ENCODE measurements at places on chromosomes 16 and 17.

DNA sequence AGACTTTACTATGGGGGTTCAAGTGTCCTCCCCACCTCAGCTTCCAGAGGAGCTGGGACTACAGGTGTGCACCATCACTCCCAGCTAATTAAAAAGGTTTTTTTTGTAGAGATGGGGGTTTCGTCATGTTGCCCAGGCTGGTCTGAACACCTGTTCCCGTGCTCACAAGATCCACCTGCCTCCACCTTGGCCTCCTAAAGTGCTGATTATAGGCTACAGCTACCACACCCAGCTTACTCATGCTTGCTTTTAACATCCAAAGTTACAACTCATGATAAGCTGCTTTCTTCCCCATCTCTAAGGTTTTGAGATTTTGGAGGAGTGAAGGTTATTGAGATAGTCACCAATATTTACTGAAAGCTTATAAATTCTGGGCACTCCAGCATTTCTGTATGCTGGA is 2.6 kb downstream of the NUP88 start:
- DNase-seq: no peak

DNA sequence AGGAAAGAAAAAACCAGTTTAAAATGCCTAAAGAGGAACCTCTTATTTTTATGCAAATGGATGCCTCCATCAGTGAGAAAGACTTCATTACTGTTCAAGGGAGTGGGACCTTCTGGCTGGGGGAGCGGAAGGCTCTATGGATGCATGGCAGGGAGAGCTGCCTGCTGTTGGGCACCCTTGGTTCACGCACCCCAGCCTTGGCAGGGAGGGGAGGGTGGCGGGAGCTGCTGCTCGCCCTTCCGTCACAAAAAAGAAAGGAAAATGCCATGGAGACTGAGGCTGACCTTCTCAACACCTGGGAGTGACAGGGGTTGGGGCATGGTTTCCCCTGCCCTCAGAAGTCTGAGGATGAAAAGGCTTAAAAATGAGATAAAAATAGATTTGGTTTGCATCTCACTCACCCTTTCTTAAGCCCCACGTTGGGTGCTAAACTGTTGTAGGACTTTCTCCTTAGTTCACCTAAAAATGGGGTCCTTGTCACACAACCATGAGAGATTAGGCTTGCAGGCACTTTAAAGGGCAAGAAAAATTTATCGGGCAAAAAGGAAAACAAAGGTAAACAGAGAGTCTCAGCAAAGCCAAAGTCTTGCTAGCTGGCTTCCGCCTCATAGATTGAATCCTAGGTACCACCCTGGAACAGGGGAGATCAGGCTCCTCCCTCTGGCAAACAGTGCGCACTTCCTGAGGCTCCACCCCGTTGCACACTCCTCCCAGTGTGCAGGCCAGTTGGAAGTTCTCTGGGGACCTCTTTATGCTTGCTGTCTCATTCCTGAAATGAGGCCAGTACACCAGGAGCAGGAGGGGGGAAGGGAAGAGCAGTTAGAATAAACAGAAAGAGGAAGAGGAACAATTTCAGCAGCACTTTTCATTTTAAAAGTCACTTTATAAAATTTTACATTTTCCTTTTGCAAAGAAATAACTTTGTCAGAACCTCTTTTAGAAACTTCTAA is 31.6 kb downstream of the PHKB start:
- DNase-seq: no peak

- no peak for DNase-seq
These were observed 86.3 kb downstream of the DYNLRB2 start for GRCh38 chr16:80627108-80627507.

DNA sequence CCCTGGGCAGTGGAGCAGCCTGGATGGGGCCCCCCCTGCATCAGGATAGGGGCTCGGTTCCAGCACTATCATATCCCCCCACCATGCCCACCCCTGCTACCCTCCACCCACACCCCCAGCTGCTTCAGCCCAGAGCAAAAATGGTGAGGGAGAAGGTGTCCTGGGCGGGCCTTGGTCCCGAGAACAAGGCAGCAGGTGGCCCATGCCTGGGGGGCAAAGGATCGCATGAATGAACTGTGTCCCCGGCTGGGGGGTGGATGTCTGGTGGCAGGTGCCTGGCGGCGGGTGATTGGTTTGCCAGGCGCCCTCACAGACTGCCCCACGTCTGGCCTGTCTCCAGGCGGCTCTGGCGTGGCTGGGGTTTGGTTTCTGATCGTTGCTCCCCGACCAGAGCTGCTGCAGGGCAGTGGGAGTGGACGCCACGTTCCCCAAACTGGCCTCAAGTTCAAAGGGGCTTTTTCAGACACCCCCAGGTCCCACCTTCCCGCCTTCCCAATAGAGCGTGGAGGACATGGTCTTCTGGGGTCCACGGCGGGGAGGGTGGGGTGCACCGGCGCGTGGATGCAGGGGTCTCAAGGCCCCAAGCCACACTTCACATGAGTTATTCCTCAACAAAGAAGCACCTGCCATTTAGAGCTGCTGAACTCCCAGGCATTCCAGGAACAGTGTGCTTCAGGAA is 12.6 kb downstream of the UTS2R start:
- no peak for DNase-seq

- no peak for DNase-seq
These were observed 532 bp downstream of the KDM6B start for GRCh38 chr17:7834542-7834956.

GRCh38 chr17:19017401-19017800 is 12.8 kb upstream of the FAM83G start:
- no peak for DNase-seq

DNA sequence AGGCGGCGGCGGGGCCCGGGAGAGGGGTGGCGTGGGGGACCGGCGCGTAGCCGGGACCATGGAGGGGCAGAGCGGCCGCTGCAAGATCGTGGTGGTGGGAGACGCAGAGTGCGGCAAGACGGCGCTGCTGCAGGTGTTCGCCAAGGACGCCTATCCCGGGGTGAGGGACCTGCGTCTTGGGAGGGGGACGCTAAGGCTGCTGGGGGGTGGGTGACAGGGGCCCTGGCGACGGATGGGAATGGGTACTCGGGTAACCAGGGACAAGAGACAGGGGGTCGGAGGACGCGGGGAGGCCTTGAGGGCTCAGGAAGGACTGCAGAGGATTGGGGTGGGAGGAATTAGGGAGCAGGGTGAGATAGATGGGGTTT is 243 bp downstream of the RND2 start:
- DNase-seq: no peak

GRCh38 chr16:79229361-79229760 is 371.2 kb downstream of the MAF start:
- no peak for DNase-seq

- DNase-seq: no peak
These were observed 1.2 kb downstream of the GRN start for GRCh38 chr17:44346064-44346844.

DNA sequence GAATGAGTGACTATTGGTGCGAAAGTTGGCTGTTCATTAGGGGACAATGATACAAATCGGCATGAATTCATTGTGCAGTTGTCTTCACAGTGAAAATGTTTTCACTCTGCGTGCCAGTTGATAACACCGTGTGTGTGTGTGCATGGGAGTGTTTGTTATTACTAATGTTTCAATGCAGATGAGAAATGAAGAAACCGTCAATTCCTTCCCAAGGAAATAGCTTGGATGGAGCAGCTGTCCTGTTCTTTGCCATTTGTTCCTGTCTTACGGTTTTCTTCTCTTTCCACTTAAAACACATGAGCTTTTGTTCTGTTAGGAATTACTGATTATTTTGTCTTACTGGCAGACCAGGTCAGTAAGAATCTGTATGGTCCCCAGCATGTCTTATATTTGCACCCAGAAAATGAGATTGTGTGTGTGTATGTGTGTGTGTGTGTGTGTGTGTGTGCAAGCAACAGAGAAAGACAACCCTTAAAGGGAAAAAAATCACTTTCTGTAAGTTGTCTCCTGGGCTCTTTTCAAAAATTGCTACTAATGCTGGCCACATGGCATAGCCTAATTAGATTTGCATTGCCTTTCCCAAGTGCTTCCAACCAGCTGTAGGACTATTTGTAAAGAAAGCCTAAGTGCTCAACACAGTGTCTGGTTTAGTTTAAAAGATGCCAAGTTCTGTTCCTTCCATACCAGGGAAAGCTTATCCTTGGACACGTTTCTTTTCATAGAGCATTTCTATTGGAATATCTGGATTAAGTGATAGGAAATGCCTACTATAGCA is 23.8 kb downstream of the SHISA9 start:
- no peak for DNase-seq

- DNase-seq: no peak
These were observed 35.8 kb downstream of the CPD start for GRCh38 chr17:30414486-30414885.

GRCh38 chr17:9269350-9270035 is 248.2 kb downstream of the NTN1 start:
- no peak for DNase-seq

DNA sequence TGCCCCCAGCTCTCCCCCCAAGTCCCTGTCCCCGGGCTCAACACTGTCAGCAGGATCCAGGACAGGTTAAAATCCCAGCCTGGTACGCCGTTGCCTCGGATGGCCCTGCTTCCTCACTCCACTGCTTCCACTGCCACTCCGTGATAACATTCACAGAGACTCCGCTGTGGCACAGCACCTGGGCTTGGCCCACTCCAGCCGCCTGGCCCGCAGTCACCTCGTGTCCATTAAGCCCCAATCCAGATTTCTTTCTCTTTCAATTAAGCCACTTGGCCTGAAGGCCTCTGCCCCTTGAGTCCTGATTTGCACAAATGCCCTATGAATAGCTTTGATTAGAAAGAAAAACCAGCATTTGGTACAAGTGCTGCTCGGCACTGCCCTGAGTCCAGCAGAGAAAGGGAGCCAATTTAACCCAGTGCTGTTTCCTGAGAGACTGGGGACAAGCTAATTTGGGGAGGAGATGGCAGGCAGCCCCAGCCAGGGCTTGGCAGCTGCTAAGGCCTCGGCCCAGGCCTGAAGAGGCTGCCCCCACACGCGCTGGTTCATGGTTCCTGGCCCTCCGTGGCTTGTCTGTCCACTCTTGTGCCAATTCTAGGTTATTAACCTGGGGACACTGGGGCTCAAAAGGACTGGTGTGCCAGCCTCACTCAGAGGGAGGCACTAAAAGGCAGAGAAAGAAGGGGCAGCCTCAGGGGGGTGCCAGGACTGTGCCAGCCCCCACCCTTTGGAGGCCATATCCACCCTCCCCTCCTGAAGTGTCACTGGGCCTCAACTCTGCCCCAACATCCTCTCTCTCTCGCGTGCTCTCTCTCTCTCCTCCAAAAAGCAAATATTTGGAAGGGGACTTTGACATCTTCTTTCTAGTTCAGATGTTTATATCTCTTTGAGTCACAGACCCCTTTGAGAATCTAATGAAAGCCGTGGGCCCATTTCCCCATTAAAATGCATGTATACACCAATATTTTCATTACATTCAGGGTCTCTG is 29.8 kb upstream of the SPPL2C start:
- DNase-seq: no peak

DNA sequence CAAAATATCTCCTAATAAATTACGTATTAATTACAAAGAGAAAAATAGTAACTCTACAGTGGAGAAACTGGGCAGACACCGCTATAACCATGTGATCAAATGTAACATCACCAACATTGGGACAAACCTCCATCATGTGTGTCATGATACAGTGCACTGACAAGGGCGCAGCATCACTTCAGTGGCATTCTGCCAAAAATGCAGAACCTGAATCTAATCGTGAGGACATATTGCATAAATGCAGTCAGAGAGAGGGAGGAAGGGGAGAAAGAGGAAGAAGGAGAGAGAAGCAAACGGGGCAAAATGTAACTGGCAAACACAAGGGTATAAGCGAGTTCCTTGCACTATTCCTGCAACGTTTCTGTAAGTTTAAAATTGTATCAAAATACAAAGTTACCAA is 74.2 kb upstream of the MARCHF10 start:
- DNase-seq: no peak

DNA sequence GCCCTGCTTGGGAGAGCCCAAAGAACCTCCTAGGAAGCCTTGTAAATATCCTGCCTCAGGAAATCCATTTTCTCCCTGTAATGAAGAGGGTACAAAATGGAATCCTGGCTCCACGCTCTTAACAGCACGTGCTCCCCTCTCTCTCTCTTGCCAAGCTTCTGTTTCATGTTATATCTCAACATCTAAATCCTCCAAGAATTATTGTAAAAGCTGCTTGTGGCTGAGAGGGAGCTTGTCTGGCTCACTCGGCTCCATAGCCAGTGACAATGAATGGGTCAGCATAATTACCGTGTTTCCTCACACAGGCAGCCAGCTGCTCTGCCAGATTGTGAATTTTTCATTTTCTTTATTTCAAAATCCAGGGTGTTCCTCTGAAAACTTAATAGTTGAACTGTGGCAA is 317.8 kb downstream of the RBFOX1 start:
- no peak for DNase-seq

DNA sequence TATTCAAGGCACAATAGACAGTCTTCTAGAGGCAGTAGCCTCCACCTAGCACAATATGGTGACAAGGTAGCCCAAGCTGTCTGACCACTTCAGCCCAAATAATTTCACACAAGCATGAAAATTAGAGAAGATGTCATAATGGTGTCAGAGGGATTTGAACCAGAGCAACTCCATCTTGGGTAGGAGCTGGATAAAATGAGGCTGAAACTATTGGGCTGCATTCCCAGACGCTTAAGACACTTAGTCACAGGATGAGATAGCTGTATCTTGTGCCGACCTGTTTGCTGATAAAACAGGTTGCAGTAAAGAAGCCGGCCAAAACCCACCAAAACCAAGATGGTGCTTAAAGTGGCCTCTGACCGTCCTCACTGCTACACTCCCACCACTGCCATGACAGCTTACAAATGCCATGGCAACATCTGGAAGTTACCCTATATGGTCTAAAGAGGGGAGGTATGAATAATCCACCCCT is 192.6 kb downstream of the CPPED1 start:
- no peak for DNase-seq

- DNase-seq: no peak
These were observed 345.7 kb downstream of the CDH13 start for GRCh38 chr16:82972331-82972919.

- DNase-seq: no peak
These were observed 17.5 kb upstream of the TFAP4 start for GRCh38 chr16:4290236-4290830.

DNA sequence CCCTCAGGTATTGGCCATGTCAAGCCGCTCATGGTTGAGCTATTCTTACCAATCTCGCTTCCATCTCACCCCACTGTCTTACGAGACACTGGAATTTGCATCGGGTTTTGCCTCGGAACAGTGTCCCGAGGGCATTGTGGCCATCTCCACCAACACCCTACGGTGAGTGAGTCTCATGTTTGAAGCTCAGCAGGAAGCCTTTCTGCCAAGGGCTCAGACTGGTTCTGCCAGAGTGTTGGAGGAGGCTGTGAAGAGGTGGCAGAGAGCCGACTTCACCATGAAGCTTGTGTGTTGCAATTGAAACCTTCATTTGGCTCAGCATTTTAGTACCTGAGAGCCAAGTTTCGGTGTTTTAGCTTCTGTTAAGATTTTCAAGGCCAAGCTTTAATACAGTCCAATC is 38.0 kb downstream of the SF3B3 start:
- no peak for DNase-seq

- no peak for DNase-seq
These were observed 31.7 kb downstream of the TOM1L2 start for GRCh38 chr17:17940441-17940911.

- DNase-seq: no peak
These were observed 46.7 kb downstream of the MYOCD start for GRCh38 chr17:12712415-12712814.
